ENCODE measurements at places on chromosomes 3 and 15.

DNA sequence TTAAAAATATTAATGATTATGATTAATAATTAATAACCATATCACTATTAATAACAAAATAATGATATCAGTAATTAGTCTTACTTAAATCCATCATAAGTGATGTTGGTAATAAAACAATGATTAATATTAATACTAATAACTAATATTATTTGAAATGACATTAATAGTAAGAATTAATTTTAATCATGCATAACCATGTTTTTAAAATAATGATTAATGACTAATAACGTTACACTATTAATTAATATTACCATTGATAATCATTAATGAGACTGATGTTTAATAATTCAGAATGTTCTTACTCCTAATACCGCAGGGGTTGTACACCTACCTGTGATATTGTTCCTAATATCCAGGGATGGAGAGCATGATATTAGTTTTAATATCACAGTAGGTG lies 53.4 kb upstream of the FRG2C start:
- no peak for DNase-seq

DNA sequence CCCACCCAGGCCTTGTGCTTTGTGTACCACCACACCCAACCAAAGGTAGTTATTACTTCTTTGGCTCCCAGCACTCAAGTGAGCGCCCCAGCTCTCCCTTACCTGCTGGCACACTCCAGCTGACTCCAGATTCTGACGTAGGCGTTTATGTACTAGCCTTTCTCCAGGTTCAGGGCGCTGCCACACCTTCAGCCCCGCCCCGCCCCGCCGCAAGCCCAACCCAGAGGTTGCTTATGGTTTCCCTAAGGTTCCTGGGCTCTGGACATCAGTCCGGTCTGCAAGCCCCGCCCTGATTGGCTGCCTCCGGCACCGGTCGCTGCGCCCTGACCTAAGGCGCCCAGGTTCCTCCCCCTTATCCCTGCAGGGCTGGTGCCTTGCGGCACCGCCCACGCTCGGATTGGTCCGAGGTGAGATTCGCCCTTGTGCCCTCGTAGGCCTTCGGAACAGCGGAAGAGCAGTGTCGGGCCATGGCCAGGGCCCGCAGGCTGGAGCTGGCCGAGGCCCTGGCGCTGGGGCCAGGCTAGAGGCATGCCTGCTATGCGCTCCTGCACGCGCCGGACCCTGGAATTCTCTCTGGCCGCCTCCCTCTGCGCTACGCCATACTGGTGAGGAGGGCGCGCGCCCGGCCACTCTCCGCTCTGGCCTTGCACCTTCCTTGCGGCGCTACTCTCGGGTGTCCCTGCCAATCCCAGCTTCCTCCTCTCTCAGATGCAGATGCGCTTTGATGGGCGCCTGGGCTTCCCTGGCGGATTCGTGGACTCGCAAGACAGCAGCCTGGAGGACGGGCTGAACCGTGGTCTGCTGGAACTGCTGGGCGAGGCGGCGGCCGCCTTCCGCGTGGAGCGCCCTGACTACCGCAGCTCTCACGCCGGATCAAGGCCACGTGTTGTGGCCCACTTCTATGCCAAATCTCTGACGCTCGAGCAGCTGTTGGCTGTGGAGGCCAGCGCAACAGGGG lies 19.8 kb upstream of the NUDT16 start:
- peak; percentile 97 for DNase-seq

DNA sequence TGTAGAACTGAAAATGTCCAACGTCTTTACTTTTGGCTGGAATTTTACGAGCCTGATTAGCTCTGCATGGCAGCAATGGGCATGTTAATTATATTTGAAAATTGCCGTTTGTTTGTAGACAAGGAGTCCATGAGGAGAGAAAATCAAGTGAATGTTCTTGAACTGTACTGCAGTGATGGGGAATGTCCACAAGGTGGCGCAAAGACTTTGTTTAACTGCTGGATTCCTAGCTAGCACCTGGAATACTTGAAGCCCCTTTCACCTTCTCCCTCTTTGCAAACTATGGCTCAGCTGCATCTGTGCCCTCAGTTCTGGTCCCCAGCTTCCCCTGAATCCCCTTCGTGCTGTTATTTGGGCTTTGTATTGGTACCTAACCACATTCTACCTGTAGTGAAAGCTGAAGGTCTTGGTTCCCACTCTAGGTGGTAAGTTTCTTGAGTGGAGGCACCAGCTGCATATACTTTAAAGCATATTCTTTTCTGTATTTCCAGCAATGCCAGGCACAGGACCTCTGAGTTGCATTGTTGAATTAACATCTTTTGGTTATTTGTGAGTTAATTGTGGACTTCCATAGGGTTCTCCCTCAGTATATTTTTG lies 25.3 kb downstream of the EXOG start:
- DNase-seq: peak; percentile 73

DNA sequence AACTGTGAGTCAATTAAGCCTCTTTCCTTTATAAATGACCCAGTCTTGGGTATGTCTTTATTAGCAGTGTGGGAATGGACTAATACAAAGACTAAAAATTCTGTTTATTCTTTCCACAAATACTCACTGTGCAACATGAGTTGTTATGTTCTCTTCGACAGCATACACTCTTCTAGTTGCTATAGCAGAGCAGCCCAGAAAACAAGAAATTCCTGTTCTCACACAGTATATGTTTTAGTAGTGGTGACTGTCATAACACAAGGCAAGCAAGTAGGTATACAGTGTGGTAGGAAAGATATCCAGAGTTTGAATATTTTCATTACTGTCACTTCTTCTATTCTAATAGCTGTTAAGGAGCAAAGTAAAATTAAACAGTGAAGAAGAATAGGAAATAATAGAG lies 453.3 kb downstream of the ROBO1 start:
- DNase-seq: no peak

- no peak for DNase-seq
Observed at GRCh38 chr3:168709073-168709472, 613.3 kb upstream of the GOLIM4 start.

DNA sequence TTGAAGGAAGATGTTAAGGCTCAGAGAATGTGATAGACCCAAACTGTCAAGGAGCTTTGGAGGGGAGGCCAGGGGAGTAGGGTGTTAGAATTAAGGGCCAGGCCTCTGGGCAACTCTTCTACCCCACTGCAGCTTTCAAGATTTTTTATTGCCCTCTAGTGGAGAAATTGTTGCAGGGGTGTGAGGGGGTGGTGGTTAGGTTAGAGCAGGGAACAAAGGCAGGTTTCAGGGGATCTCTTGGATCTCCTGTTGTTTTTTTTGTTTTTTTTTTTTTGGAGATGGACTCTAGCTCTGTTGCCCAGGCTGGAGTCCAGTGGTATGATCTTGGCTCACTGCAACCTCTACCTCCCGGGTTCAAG lies 1.4 kb upstream of the SEC13 start:
- no peak for DNase-seq

DNA sequence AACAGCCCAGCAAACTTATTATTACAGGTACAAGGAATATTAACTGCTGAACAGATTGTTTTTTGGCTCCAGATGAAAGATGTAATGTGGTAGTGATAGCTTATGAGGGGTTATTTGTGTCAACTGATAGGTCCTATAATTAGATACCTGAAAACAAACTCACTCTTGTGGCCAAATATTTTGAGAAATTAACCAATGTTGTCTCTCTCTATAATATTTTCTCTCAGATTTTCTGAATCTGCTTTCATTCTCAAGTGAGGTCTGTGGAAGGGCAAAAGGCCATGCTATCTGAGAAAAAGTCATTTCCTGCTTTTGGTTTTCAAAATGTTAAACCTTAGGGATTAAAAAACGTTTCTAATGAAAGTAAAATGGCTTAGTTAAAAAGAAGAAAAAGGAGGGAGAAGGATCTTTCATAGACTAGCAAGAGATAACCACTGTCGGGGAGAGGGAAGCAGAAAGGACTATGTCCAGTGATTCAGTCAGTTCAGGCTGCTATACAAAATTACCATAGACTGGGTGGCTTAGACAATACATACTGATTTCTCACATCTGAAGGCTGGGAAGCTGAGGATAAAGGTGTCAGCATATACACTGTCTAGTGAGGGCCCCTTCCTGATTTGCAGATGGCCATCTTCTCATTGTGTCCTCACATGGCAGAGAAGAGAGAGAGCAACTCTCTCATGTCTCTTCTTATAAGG lies 277.5 kb upstream of the P2RY1 start:
- DNase-seq: no peak

DNA sequence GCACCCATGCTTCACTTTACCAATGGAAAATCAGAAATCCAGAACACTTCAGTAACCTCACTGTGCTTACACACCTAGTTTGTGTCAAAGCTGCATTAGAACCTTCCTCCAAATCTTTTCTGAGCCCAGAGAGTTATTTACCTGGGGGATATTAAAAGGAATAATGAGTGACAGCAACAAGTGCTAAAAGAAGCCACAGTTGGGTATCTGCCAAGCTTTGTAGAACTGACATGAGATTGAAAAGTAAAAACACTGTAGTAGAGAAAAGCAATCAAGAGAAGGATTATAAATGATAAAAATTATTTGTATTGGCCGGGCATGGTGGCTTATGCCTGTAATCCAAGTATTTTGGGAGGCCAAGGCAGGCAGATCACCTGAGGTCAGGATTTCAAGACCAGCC lies 8.8 kb upstream of the TBC1D23 start:
- no peak for DNase-seq

DNA sequence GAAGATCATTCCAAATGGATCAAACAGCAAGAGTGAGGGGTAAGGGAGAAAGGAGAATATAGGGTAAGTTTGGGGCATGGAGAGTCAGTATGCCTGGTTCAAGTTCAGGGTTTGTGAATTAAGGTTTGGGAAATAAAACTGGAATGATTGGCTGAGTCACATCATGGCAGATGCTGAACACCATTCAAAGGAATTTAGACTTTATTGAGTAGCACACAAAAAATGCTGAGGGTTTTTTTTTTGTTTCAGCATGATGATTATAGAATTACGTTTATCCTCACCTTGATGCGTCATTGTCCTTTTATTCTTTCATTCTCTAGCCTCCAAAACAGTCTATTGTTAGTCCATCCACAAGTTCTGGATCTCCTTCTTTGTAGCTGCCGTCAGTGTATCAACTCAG lies 220.0 kb upstream of the UMPS start:
- no peak for DNase-seq

GRCh38 chr15:37793851-37794250 lies 140.6 kb upstream of the TMCO5A start:
- DNase-seq: no peak

- DNase-seq: no peak
Observed at GRCh38 chr3:52268036-52268435, 10.4 kb downstream of the WDR82 start.

DNA sequence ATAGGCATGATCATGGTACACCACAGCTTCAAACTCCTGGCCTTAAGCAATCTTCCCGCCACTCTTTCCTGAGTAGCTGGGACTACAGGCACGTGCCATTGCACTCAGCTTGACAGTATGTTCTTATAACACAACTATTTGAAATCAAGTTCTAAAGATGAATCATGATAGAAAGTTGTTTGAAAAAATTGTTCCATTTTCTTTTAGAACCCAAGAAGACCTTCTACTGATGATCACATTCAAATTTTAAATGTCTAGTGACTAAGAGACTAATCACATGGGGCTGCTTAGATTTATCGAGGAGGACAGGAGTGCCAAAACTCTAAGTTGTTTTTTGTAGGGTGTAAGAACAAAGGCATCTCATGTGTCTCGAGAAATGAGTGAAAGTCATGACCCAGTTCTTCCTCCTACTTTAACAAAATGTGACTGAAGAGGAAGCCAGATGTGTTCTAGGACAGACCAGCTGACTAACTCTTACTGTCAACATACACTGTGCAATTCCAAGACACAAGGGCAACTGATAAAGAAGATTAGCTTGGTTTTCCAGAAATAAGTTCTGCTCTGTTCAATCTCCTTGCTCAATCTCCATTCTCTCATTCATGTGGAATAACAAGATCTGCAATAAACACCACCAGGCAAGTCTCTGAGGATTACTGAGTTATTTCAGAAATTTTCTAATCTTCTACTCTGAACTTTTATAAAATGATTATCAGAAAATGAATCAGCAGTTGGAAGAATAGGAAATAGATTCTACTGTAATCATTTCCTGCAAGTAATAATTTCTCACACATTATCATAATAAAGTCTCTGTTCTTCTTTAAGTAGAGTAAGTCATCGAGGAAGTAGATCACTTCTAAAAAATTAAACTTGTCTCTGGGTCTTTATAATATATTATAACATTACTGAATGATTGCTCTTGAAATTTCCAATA lies 122.6 kb upstream of the CCNL1 start:
- no peak for DNase-seq

GRCh38 chr3:148070041-148070440 lies 627.7 kb upstream of the AGTR1 start:
- DNase-seq: no peak

DNA sequence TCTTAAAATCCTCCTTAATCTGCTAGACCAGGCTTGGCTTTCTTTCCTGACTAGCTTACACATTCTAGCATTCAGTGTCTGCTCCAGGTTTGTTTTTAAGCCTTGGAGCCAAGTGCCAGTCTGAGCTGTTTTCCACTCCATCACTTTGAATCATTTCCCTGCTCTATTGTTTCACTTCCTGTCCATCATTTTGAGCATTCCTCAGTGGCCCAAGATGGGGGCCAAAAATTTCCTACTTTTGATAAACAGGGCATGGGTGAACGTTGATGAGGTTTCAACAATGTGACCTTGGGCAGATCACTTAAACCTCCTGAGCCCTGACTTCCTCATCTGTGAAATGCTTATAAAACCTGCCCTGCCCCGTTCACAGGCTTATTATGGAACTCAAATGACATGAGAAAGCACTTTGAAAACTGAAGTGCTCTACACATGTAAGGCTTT lies 4.4 kb downstream of the CYP19A1 start:
- DNase-seq: no peak

DNA sequence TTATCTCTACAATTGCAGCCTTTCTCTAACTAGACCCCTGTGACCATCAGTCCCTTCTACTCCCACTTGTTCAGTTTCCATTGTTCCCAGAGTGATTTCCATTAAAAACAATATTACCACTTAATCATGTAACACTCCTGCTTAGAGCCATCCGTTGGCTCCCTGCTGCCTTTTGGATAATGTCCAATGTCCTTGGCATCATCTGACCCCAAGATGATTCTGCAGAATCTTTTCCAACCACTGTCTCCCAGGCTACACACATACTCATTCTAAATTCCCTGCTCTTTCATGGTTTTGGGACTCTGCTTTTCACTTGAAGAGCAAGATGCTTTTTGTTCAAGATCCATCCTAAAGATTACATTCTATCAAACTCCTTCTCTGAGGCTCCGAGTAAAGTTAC lies 7.1 kb downstream of the KCNH8 start:
- DNase-seq: no peak

DNA sequence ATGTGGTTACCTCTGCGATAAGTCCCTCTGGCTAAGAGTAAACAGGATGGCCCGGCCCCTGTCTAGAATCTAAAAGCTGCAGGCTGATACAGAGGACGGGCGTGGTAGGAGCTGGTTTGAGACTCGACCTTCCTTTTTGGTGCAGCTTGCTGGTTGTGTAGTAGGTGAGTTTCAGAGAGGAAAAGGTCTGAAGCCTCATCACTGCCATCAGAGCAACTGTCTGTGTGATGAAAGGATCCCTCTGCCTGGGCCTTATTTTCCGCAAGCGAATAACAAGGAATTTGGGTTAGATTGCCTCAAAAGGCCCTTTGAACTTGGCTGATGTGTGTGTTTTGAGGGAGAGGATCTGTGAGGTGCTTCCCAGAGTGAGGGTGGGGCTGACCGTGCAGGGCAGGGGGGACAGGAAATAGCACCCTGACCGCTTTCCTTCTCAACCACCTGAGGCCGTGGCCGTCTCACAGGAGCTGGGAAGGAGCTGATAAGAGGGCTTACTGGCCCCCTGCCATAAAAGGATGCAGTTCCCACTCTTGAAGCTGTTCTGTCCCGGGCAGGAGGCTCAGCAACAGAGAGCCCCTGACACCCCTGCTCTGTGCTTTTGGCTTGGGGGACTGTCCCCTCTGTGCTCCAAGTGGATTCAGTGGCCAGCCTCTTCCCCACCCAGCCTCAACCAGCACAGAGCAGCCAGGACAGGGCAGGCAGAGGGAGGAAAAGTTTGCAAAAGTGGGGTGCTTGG lies 45.6 kb upstream of the TFRC start:
- peak; percentile 30 for DNase-seq

Data from stomach (tissue), 19 donors.